ENCODE measurements at places on chromosomes 6 and 20. TPM values are rescaled to one million over a fixed set of nuclear protein-coding genes. Genes with fewer than 3 reads are reported as not detected.

The ETV7 gene
- total RNA-seq: 3.6 TPM

DNA sequence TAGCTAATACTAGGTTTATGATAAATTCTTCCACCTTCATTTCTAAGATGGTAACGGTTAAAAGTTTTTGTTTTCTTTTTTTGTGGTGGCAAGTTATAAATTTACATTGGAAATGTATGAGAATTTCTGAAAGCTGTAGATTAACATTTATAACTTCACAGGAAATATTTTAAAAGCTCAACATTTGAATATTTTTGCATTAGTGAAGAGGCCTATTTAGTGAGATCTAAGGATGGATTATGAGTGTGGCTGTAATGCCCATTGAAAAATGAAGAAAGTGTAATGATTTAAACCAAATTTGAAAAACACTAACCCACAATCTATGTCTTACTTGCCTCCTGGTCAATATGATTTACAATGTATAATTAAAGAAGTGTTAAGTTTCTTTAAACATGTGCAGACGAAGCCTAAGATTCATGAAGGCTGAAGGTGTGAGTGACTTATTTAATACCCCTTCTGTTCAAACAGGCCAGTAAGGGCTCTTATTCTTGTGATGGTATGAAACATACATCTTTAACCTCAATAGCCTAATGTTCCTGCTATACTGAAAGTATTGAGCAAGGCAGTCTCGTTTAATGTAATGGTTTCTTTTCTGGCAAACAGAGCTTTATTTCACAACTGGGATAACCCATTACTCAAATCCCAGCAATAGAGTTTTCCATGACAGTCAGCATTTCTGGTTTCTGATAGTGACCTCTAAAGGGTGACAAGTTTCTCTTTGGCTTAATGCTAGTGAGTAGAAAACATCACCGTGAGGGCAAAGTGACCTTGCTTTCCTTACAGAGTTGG lies 13.2 kb downstream of the HDGFL1 start:
- no peak for DNase-seq

DNA sequence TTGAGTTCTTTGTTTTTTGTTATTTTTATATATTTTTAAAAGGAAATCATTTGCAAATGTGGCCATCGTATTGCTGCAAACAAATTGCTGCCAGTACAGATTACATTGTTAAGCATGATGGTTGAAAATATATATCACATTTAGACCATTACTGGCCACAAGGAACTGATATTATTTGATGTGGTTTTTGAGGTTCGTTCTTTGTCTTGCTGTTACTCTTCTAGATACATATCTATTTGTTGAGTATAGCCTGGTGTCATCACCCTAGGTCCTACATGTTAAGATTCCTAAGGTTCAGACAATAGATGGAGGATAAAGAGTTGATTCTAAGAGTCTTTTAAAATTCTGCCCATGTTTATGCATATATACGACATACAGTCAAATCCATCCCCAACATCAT lies 306.0 kb downstream of the FARS2 start:
- no peak for DNase-seq

GRCh38 chr6:126253431-126253830 lies 86.5 kb upstream of the CENPW start:
- no peak for DNase-seq

DNA sequence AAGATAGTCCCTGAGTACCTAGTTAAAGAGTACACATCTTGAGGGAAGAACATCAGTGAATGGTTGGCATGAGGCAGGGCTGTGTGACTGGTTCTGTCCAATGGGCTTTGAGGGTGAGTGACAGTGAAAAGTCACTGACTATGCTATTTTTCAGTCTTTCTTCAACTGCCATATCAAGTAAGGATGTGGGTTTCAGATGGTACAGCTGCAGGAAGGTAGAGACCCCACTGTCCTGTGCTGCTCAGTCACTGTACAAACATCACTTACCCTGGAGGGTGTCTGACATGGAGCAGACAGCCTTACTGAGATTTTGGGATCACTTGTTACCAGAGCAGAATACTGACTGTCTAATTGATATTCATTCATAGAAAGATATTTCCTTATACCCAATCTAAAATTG lies 115.3 kb upstream of the ASCC3 start:
- DNase-seq: no peak

Data from left colon (tissue), 2 donors.